Stimulated activated CD8-positive, alpha-beta memory T cell treated with anti-CD3 and anti-CD28 coated beads, Interleukin-2, amount 100 ng/mL, for 48 hours (primary cell): ENCODE measurements at places on chromosomes 12 and 14.

DNA sequence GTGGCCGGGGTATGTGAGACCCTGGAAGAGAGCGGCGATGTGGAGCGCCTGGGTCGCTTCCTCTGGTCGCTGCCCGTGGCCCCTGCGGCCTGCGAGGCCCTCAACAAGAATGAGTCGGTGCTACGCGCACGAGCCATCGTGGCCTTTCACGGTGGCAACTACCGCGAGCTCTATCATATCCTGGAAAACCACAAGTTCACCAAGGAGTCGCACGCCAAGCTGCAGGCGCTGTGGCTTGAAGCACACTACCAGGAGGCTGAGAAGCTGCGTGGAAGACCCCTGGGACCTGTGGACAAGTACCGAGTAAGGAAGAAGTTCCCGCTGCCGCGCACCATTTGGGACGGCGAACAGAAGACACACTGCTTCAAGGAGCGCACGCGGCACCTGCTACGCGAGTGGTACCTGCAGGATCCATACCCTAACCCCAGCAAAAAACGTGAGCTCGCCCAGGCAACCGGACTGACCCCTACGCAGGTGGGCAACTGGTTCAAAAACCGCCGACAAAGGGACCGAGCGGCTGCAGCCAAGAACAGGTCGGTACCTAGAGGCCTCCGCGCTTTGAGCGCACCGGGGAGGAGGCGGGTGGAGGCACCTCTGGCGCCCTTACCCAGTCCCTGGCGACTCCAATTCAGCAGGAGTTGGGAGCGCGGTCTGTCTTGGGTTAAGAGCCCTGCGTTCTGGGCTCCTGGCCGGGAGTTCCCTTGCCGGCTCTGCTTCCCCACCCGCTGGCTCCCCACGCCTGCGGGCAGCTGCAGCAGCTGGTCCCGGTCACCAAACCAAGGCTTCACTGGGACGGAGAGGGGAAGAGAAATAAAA lies 700 bp downstream of the SIX6 start:
- no peak for DNase-seq

DNA sequence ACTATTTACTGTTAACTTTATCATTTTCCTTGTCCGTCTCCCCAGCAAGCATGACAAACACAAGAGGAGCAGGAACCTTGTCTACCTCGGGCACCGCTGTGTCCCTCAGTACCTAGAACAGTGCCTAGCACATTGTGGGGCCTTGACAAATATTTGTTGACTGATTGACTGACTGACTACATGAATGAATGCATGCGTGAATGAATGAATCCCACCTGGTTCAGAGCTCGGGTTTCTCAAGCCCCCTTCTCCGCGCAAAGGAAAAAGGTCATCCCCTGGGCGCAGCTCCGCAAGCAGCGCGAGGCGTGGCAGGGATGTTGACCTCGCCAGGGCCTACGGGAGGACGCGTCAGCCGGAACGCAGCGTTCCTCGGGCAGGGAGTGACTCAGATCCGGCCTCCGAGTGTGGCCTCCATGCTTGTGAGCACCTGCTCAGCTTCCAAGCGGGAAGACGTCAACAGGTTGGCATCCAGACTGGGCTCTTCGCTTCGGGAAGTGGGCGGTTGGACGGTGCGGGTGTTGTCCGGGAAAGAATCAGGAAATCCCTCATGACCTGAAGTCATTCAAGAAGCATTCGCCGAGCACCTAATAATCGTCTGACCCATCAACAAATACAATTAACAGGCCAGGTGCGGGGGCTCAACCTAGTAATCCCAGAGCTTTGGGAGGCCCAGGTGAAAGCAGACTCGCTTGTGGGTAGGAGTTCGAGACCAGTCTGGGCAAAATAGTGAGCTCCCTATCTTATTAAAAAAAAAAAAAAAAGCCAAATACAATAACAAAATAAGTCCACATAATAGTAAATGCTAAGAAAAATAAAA lies 13.9 kb upstream of the UBC start:
- peak; percentile 30 for DNase-seq

DNA sequence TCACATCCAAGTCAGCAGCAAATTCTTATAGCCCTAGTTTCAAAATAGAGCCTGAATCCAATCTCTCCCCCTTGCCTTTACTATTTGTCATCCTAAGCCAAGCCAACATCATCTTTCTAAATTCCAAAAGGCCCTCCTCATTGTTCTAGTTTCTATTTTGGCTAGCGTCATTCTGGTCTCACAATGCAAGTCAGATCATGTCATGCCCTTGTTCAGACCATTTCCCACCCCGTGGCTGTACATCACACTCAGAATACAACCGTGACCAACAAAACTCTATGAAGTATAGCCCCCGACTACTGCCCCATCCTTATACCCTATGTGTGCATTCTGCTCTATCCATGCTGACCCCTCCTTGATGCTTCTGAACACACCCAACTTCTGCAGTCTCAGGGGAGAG lies 12.3 kb upstream of the GNG2 start:
- DNase-seq, result no peak

- no peak for DNase-seq
Measured at GRCh38 chr12:1776170-1776921, 44.0 kb upstream of the LRTM2 start.

- no peak for DNase-seq
Measured at GRCh38 chr12:108681317-108681716, 47.6 kb upstream of the SELPLG start.

DNA sequence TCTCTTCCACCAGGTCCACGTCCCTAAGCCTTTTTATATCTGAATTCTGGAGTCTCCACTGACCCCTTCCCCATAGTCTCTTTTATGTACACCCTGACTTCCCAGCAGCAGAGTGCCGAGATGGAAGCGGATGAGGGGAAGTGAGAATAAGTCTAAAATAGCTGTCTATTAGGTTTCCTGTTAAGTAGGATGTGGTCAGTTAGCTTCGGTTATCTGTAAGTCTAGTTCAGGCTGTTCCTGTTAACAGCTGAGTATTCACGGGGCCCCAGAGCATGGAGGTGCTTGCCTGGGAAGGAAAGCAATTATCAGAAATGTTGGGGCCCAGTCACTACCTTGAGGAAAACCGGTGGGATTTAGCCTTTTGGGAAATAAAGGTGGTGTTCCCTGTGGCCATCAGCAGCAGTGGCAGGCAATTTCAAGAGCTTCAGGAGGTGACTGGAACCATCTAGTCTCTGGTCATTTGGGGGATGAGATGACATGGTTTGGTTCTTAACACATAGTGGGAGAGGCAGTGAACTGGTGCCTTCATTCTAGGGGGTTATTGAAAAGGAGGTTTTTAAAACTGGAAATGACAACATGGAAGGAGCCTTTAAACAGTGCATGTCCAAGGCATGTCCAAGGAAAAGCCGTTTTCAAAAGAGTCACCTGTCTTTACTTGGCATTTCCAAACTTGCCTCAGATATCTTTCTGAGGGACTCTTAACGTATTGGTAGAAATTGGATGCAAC lies 21.8 kb downstream of the CHST11 start:
- DNase-seq, result no peak

DNA sequence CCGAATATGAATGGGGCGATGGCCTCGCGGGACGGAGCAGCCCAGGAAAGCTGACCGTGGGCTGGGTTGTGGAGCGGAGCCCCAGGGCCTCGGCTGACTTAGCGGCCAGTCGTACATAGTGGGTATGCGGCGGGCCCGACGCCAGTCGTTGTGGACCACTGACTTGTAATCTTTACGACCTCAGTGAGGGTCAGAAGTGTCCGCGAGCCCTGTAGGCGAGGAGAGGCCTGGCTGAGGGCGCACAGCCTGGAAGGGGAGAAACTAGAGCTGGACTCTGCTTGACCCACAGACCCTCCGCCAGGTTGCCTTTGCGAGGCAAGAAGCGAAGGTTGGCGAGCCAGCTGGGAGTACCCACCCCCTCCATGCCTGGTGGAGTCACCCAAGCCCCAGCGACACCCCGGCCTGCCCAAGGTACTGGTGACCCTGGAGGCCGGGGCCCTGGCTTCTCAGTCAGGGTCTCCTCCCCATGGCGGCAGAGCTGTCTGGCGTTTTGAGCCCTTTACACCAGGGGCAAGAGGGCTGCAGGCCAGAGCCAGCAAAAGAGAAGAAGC lies 15.6 kb upstream of the DYNC1H1 start:
- DNase-seq, result no peak

DNA sequence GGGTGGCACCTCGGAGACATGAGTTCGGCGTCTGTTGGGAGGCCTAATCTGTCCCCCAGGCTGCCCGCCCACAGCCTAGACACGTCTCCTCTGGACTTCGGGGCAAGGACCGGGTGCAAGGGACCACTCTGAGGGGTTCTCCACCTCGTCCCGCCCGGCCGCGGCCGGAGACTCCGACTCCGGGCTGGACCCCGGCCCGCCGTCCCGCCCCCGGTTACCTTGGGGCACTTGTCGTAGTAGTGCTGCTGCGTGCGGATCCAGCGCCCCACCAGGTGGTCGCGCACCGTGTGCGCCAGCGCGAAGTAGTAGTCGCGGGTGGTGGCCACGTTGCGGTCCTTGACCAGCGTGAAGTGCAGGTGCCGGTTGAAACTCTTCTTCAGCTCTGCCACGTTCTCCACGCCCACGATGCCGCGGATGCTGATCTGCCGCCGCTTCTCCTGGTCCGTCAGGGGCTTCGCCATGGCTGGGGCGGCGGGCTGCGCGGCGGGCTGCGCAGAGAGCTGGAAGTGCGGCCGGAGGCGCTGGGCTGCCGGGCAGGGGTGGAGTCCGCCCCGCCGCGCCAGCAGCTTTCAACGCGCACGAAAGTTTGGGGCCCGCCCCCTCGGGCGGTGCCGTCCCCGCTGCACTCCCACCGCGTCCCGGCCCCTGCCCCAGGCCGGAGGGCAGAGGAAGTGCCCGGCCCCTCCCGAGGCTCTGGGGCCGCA lies at the start of gene PYGL:
Gene PYGL, minus strand, starts transcription at position 541 of the 704 bp plus-strand sequence. Its CDS starts 80 bp downstream, at position 461.
- peak; percentile 34 for DNase-seq

DNA sequence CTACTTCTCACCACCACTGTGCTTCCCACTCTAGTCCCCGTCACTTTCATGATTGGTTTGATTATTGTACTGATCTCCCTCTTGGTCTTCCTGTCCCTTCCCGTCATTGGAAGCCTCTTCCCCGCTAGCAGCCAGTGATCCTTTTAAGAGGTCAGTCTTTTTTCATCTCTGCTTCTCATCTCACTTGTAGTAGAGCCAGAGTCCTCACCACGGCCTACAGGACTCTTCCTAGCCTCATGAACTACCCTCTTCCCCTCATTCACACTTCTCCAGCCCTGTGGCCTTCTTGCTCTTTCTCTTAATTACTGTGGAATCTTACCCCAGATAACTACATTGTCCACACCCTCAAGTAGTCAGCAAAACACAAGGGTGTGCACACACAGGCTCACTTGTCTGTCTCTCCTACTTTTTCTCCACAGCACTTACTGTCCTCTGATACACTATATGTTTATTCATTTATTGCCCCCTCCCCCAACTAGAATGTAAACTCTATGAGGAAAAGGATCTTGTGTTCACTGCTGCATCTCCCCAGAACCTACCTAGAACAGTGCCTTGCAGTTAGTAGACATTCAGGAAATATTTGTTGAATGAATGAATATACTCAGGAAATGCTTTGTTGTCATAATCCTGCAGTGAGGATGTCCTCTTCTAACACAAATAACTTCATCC lies 66.3 kb downstream of the CKB start:
- DNase-seq, result no peak

- no peak for DNase-seq
Measured at GRCh38 chr12:89568484-89568883, 42.6 kb upstream of the POC1B start.

DNA sequence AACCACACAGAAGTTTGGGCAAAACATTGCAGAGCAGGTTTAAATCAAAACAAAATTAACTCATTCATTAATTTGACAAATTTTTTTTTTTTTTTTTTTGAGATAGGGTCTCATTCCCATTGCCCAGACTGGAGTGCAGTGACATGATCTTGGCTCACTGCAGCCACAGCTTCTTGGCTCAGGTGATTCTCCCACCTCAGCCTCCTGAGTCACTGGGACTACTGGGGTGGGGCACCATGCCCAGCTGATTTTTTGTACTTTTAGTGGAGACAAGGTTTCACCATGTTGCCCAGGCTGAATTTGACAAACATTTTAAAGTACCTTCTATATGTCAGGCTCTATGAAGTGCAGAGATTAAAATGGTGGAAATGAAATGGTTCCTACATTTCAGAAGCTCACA lies 257.1 kb upstream of the NPAS3 start:
- DNase-seq, result no peak

GRCh38 chr14:102616799-102617198 lies 24.4 kb downstream of the RCOR1 start:
- DNase-seq, result no peak

- DNase-seq, result no peak
Measured at GRCh38 chr12:119204131-119204530, 25.4 kb downstream of the HSPB8 start.
